ENCODE measurements at places on chromosomes 3 and 15.

DNA sequence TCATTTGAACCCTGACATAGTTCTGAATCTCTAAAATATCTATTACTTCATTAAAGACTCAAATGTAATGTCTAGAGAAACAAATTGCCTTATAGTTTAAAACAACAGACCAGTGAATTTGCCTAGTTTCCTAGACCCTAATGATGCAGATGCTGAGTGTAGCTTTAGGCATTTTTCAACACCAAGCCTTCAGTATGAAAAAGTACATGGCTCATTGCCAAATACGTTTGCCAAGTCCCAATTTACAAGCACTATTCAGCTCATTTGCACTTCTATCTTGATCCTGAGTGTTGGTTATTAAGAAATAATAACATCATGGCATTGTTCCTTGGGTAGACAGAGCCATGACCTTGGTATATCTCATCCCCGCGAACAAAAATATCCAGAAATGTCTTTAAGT lies 46.8 kb downstream of the EOMES start:
- H3K4me3 ChIP-seq = no peak overlapping the region
- no peak overlapping the region for H3K27ac ChIP-seq
- H3K27me3 ChIP-seq = no peaks in the 10 kb centered on the region
- no peaks in the 10 kb centered on the region for H3K4me1 ChIP-seq
- DNase-seq = no peak

- no peaks in the 10 kb centered on the region for H3K27me3 ChIP-seq
- DNase-seq = no peak
- no peaks in the 10 kb centered on the region for H3K36me3 ChIP-seq
- H3K4me1 ChIP-seq = no peaks in the 10 kb centered on the region
Observed at GRCh38 chr3:178043084-178043483, 493.2 kb upstream of the KCNMB2 start.

DNA sequence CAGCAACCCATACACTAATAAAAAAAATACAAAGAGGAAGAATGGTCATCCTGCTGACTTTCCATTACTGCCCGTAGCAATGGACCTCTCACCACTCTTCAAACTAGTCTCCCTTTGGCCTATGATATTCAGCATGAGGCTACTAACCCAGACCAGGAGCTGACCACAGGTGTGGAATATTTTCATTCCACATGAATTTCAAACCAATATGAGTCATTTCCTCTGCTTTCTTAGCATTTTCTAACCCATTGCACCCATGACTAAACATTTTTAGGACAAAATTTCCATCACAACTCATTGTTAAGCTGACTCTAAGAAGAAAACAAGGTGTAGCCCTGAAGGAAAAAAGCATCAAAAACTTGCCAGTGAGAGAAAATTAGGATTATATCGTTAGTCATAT lies 34.0 kb upstream of the ZPLD1 start:
- H3K27me3 ChIP-seq = no peaks in the 10 kb centered on the region
- H3K27ac ChIP-seq = no peak overlapping the region
- H3K36me3 ChIP-seq = no peaks in the 10 kb centered on the region
- no peak for DNase-seq
- no peaks in the 10 kb centered on the region for H3K4me1 ChIP-seq

GRCh38 chr15:66641485-66642315 lies 60.3 kb upstream of the SMAD6 start:
- no peaks in the 10 kb centered on the region for H3K36me3 ChIP-seq
- no peaks in the 10 kb centered on the region for H3K27me3 ChIP-seq
- no peak overlapping the region for H3K4me3 ChIP-seq
- no peak overlapping the region for H3K27ac ChIP-seq
- no peaks in the 10 kb centered on the region for H3K4me1 ChIP-seq
- DNase-seq = no peak

- no peak for DNase-seq
- no peaks in the 10 kb centered on the region for H3K4me1 ChIP-seq
- no peaks in the 10 kb centered on the region for H3K27me3 ChIP-seq
- H3K36me3 ChIP-seq = no peaks in the 10 kb centered on the region
- no peak overlapping the region for H3K4me3 ChIP-seq
- H3K27ac ChIP-seq = no peak overlapping the region
Observed at GRCh38 chr3:95468331-95468730, 1346.1 kb upstream of the EPHA6 start.

DNA sequence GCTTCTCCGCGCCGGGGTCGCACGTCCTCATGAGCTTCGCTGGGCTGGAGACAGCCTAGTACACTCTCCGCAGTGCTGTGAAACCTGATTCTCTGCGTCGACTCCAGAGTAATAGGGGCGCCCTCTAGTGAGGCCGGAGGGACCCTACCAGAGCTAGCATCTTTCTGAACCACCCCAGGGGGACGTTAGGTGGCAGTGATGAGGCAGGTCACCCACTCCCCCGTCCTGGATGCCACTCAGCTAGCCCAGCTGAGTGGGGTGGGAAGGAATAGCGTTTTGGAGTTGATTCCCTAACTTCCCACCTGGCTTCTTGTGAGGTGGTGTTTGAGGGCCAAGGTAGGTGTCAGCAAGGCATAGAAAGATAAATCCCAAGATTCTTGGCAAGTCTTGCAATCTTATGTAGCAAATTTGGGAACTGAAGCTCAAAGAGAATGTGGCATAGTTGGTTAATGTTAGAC lies 4.0 kb downstream of the DUOXA2 start:
- H3K36me3 ChIP-seq = no peaks in the 10 kb centered on the region
- H3K4me1 ChIP-seq = peaks cover 10% of the 10 kb centered on the region
- H3K27me3 ChIP-seq = peaks cover 47% of the 10 kb centered on the region
- no peak overlapping the region for H3K27ac ChIP-seq

DNA sequence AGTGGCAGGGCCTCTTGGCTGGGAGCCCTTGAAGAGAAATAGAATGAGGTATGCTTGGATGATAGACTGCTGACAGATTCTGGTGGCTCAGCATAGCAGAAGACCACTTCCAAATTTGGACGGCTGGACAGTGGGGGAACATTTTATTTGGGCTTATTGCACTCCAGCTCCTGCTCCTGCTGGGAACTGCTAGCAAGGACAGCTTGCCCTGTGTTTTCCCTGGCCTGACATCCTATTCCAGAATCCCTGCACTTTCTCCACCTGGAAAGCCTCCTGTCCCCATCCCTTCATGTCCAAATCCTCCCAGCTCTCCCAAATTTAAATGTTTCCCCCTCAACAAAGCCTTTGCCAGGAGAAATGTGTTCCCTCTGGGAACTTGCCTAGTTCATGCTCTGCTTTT lies 9.8 kb upstream of the COLQ start:
- no peaks in the 10 kb centered on the region for H3K27me3 ChIP-seq
- no peaks in the 10 kb centered on the region for H3K36me3 ChIP-seq
- no peak for DNase-seq

DNA sequence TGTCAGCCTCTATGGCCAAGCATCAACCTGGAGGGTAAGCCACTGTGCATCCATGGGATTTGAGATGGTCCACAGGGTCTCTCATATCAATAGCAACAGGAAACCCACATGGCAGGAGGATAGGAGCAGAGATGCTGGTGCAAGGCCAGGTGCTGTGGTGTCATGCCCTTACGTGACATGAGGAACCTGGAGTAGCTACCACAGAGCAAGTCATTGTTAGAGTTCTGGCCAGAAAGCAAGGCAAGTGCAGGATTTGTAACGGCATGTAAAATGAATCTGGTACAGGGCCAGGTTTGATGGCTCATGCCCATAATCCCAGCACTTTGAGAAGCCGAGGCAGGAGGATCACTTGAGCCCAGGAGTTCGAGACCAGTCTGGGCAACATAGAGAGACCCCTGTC lies 14.8 kb upstream of the ZNF774 start:
- H3K27me3 ChIP-seq = no peaks in the 10 kb centered on the region
- H3K27ac ChIP-seq = no peak overlapping the region
- H3K4me1 ChIP-seq = no peaks in the 10 kb centered on the region

- DNase-seq = no peak
- no peak overlapping the region for H3K4me3 ChIP-seq
- H3K27me3 ChIP-seq = no peaks in the 10 kb centered on the region
- peak overlapping the region; percentile 7 for H3K27ac ChIP-seq
- no peaks in the 10 kb centered on the region for H3K36me3 ChIP-seq
Observed at GRCh38 chr15:52480990-52481389, 47.7 kb downstream of the MYO5A start.

DNA sequence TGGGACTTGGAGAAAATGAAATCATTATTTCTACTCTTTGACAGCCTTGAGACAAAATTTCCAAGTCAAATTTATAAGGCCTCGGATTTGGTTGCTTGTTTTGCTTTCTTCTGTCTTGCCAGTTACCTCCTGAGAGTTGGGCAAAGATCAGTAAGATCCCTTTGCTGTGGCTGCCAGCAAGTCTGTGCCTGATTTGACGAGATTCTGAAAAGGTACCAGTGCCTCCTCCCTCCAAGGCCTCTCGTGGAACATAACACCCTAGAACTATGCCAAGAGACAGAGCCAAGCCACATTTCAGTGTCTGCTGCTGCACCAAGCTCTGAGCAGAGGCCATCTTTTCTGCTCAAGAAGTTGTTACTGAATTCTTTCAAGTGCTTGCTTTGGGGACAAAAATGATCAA lies 61.0 kb downstream of the GTPBP8 start:
- H3K4me1 ChIP-seq = peaks cover 7% of the 10 kb centered on the region
- no peaks in the 10 kb centered on the region for H3K27me3 ChIP-seq
- no peaks in the 10 kb centered on the region for H3K36me3 ChIP-seq
- DNase-seq = peak; percentile 15
- H3K4me3 ChIP-seq = peak overlapping the region; percentile 14
